ENCODE measurements at places on chromosomes 6 and 20.
A peak's percentile ranks its signal among the peaks of the same experiment; 100 is the strongest.

DNA sequence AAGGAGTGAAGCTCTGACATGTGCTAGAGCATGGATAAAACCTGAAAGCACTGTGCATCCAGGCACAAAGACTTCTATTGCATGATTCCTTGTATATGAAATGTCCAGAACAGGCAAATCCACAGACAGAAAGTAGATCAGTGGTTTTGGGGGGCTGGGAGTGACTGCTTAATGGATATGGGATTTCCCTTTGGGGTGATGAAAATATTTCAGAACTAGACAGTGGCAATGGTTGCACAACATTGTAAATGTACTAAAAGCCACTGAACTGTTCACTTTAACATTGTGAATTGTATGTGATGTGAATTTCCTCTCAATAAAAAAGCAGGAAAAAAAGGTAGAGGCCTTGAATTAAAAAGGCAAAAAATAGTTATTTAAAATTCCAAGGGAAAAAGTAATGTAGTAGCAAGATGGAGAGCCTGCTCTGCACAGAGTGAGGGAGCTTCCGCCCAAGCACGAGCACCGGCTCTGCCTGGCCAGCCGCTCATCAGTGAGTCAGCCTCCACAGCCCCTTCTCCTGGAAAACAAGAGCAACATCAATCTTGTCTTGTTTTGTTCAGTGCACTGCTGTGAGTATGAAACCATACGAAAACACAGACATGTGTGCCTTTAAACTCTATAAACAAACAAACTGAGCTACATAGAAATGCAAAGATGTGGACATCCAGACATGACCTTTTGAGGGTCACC, 74.6 kb upstream of the THBS2 start:
- DNase-seq, result peak; percentile 84

- DNase-seq, result no peak
These were observed 126.6 kb downstream of the ADAT2 start for GRCh38 chr6:143323729-143324470.

DNA sequence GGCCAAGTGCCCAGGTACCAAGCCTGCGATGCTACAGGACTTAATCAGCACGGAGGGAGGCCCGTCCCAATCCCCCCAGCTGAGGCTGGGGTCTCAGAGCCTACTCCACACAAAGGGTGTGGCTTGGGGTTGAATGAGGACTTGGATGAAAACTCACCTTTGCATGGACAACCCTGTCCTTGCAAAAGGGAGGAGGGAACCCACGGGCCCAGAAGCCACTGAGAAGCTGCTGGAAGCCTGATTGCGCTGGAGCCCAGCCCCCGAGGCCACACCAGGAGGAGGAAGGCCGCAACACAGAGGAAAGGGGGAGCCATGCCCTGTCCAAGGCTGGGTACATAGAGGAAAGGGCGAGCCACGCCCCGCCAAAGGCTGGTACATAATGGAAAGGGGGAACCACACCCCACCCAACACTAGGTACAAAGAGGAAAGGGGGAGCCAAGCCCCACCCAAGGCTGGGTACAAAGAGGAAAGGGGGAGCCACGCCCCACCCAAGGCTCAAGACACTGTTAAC, 158.8 kb downstream of the DLL1 start:
- DNase-seq, result no peak

GRCh38 chr6:78502386-78502887, 364.9 kb upstream of the IRAK1BP1 start:
- DNase-seq, result no peak

DNA sequence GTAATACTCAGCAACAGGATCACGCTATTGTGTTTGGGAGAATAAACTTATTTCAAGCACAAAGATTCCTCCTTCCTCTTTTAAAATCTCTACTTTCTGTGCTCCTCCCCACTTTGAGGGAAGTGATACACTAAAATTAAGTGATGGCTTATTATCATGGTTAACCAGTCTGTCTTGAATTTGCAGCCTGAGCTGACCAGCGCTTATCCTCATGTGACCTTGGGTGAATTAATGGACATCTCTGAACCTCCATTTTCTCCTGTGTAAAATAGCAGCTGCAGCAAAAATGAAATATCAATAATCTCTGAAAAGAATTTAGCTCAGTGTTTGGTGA, 222.6 kb downstream of the BCAS1 start:
- no peak for DNase-seq

DNA sequence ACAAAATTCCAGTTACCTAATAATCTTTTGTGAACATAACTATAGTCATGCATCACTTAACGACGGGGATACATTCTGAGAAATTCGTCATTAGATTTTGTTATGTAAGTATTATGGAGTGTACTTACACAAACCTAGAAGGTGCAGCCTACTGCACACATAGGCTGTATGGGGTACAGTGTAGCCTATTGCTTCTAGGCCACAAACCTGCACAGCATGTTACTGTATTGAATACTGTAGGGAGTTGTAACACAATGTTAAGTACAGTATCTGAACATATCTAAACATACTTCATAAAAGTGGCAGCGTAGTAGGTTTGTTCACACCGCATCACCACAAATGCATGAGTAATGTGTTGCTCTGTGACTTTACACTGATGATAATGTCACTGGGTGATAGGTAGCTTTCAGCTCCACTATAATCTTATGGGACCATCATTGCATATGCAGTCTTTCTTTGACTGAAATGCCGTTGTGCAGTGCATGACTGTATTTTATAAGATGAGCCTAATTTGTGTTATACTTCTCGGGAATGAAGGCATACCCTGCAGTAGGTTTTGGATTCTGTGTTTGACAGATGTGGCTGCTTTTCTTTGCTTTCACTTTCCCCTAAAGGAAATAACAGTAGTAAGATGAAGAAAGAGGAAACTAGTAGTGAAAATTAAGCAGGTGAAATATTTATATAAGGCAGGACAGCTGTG, 365.6 kb downstream of the FARS2 start:
- DNase-seq, result no peak

DNA sequence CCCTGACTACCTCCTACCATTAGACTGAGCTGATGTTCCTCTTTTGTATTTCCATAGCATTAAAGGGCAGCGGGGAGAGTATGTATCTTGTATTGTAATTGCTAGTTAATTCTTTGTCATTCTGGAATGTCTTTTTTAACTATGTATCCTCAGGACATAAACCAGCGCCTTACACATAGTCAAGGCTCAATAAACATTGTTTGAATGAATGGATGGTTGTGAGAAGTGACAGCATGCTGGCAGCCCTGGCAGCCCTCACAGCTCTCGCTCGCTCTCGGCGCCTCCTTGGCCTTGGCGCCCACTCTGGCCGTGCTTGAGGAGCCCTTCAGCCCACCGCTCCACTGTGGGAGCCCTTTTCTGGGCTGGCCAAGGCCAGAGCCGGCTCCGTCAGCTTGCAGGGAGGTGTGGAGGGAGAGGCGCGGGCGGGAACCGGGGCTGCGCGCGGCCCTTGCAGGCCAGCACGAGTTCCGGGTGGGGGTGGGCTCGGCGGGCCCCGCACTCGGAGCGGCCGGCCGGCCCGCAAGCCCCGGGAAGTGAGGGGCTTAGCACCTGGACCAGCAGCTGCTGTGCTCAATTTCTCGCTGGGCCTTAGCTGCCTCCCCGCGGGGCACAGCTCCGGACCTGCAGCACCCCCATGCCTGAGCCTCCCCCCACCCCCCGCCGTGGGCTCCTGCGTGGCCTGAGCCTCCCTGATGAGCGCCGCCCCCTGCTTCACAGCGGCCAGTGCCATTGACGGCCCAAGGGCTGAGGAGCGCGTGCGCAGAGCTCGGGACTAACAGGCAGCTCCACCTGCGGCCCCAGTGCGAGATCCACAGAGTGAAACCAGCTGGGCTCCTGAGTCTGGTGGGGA, 93.1 kb downstream of the RNF182 start:
- no peak for DNase-seq

DNA sequence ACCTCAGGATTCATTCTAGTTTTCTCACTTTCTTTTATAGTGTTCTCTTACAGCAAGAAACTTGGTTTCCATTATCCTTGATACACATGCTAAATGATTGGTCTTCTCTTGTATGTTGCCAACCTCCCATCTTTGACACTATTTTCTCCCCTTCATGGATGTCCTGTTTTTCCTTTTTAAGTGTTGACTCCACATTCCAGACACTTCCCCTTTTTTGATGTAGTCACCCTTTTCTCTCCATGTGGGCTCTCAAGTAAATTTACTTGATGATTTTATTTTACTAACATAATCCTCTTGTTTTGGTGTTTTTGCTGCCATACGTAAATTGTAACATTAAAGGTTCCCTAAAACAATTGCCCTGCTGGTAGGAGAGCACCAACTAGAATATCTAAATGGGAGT, 148.1 kb downstream of the ZFAND3 start:
- DNase-seq, result no peak

DNA sequence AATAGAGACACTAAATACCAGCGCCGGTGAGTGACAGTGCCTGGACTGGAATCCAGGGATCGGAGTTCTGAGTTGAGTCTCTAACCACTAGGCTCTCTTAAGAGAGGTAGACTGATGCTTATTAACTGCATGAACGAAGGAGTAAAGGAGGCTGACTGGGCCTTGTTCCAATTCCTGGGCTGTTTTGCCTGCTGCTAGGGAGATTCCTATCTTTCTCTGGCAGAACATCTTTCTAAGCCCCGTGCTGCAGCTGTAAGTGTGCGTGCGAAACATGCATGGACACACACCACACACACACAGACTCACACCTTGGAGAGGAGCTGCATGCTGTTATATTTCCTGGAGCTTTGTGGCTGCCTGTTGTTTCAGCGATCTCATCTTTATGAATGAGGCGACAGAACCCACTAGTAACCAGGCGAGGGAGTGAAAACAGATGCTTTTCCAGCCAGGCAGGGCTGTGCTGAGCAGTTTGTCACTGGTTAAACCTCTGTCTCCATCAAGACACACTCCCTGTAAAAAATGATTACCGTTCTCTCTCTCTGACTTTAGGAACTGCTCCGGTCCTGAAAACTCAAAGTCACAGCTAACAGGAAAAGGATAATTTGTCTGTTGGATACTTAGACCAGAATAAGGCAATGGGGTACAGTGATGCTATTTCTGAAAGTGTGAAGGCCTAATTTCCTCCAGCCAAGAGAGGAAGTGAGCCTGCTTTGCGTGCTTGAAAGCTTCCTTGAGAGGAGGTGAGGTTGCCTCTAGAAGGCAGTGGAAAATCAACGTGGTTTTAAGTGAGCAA, 157.4 kb upstream of the ZNF217 start:
- DNase-seq, result peak; percentile 84

GRCh38 chr6:67068781-67069180, 1361.8 kb upstream of the EYS start:
- DNase-seq, result no peak

DNA sequence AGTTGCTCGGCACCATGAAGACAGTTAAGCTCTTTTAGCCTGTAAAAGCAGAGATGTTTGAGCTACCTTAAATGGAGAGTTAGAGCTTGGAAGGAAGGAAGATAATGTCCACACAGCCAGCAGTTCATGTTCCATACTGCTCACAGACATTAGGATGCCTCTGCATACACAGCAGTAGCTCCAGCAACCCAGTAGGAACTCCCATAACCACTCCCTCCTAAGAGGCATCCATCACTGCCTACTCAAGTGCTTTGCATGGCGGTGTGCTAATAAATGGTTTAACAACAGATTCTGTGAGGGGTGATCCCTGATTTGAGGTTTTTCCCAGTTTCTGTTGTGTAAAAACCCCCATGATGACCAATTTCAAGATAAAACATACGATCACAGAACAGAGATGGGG, 286.4 kb downstream of the HACE1 start:
- no peak for DNase-seq

DNA sequence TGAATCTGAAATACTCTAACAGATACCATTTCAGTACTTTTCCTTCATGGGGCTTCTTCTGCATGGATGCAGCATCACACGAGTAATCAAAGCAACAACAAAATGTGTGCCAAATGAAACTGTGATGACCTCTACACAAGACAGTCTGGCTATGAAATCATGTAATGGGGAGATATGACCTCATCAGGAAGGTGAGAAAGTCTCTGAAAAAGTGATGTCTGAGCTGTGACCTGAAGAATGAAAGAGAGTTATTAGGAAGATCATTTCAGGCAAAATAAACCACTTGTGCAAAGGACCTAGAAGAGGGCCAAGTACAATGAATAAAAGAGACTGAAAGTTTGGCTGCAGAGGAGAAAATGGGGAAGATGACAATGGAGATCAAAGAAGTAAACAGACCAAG, 182.8 kb downstream of the PTPRK start:
- peak; percentile 17 for DNase-seq

DNA sequence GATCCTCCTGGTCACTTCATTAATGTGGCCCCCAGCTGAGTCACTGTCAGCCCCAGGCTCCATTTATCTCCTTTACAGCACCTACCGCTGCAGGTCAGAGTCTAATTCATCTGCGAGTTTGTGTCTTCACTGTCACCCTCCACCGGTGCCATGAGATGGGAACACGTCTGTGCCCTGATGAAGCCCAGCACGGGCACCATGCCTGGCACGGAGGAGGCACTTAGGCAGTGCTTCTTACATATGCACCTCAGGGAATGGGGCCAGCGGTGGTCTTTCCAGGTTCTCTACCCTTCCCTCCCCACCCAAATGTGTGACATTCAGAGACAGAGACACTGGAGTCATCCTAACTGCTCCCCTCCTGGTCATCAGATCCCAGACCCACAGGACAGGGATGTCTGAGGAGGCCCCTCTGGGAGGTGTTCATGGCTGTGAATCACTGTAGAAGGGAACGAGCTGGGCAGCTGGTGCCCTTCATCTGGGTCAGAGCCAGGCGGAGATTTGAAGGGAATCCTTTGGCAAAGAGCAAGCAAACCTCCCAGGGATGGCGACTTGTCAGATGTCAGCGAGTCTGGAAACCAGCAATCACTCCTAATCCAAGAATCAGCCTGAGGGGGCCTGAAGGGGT, 364.6 kb downstream of the PREX1 start:
- no peak for DNase-seq

All from fibroblast of lung (primary cell).